ENCODE measurements at places on chromosomes 1 and 21.

DNA sequence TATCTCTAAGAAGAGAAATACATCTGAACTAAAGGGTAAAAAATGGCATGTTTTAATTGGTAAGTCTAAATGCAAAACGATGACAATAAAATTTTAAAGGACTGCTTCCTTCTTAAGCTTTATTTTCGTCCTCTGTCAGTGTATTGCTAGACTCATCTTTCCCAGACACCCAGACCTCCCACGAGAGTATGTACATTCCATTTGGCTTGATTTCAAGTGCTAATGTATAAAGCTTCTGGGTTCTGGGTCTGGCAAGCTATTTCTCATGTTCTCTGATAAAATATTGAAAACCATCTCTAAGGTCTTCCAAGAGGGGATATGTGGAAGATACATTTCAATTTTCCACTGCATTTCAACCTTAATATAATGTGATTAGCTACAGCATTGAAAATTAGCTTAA lies 24.6 kb upstream of the SLC2A1 start:
- no peak for DNase-seq

- DNase-seq, result no peak
Observed at GRCh38 chr21:37210130-37210529, 57.0 kb downstream of the VPS26C start.

DNA sequence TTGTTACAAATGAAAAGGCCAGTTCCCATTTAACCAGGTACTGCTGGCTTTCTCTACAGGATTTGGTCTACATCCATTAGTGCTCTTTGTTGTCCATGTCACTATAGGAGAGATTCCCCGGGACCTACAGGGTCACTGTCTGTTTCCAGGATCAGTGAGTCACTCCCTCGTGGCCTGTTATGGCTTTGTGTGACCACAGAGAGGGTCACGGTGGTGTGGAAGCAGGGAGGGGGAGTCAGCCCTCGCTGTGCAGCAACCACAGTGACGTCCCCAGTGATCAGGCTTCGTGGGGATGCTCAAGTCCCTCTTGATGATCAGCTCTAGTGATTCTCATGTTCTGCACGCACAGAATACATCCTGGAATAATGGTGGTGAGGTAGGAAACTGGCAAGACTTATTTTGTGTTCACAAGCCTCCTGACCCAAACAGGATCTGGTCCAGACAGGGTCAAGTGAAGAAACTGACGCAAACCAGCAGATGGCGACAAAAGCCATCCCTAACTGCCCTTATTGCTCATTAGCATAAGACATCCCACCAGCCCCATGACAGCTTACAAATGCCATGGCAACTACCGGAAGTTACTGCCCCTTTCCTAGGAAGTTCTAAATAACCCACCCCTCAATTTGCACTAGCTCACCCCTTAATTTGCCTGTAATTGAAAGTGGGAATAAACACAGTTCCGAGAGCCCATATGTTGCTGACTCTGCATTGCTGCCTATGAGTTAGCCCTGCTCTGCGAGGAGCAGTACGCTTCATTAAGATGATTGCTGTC lies 98.5 kb downstream of the DISC1 start:
- peak; percentile 27 for DNase-seq

DNA sequence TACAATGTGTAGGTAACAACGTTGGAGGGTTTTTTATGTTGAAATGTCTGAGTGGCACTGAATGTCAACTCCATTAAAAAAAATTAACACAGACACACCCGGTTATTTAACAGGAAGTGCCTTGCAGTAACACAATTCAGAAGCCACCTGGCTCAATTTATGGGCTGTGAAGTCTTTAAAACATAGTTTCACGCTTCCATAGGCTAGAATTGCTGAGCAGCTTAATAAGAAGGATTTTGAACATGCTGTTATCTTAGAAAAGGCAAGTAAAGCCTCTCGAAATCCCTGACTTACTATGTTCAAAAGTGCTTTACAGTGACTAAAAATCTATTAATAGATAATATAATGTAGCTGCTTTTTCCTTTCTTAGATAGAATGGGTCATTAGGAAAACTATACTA lies 19.7 kb downstream of the SRSF4 start:
- DNase-seq, result no peak

DNA sequence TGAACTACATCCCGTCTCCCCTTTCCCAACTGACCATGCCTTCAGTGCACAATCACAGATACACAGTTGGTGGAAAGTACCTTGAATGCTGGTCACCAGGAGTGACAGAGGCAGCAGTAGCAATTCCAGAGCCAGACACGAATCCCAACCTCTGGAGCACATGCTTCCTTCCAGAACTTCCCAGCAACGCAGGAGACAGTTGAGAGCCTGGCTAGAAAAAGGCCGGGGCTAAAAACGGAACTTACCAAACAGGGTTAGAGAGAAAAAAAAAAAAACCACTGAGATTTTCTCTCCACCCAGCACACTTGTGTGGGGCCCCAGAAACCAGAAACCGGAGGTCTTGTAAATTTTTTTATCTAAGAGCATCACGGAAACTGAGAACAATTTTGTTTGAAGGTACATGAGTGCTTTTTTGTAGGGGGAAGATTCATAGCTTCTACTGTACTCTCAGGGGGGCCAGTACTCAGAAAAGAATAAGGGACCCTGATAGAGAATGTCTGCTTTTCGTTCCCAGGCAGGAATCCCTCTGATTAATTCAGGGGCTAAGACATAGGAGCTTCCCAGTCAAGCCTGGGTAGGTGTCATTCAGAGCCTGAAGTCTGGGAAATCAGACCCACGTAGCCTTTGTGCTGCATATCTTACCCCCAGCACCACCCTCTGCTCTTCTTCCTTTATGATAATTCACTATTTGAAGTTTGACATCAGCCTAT lies at the start of gene CD48:
Gene CD48 (minus strand): TSS at position 221 of the 710 bp plus-strand sequence. CDS start 59 bp downstream, at position 162.
- no peak for DNase-seq

DNA sequence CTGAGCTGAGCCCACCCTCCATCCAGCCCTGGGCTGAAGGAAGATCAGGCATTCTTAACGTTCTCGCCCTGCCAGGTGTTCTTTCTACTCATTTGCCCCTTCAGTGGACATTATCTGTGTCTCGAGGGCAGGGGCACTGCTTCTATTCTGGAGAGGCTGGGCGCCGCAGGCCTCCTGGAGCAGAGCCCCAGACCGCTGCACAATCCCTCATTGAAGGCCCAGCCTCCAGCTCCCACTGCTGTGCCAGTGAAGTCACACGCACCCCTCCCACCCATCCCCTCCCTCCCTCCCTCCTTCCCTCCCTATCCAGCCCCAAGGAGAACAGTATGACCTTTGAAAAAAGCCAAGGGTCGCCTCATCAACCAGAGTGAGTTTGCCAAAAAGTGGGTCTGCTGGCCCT lies 76.7 kb downstream of the NFASC start:
- DNase-seq, result no peak

GRCh38 chr1:223714849-223715603 lies 2.7 kb downstream of the CAPN2 start:
- DNase-seq, result peak; percentile 94

DNA sequence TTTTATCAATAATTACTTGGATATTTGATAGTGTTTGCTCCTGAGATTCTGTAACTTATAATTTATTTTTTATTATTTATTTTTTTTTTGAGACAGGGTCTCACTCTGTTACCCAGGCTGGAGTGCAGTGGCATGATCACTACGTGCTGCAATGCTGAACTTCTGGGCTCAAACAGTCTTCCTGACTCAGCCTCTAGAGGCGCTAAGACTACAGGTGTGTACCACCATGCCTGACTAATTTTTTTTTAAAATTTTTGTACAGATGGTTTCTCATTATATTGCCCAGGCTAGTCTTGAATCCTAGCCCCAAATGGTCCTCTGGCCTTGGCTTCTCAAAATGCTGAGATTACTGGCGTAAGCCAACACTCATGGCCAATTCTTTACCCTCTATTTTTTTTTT lies 845.5 kb upstream of the ADGRL4 start:
- DNase-seq, result no peak

DNA sequence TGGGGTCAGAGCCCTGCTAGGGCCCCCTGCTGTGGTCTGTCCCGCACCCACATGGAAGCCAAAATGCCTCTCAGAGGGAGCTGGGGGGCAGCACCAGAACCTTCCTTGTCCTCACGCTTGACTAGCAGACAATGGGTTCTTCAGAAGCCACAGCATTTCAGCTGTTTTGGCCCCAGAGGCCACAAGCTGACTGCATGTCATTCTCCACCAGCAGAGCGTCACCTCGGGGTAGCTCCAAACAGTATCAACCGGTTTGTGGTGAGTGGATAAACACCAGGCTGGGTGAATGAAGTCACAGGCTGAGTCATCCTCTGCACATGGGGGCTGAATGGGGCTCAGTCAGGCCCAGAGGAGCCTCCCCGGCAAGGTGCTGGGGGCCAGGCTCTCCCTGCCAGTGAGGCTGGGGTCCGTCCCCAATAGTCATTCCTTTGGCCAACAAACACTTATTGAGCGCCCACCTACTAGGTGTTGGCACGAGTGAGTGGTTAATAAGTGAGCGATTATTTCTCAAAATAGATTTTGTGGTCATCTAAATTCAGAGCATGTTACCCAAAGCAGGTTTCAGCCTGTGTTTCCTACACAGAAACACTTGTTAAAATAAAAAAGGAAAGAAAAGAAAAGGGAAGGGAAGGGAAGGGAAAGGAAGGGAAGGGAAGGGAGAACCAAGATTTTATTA lies 9.1 kb downstream of the OLIG1 start:
- peak; percentile 80 for DNase-seq

- no peak for DNase-seq
Observed at GRCh38 chr1:184387476-184388318, 868 bp downstream of the C1orf21 start.

Measured in astrocyte (in vitro differentiated cells and primary cell).